Activated CD4-positive, CD25-positive, alpha-beta regulatory T cell (primary cell): ENCODE measurements at places on chromosomes 2 and 18.

- no peak for DNase-seq
These were observed 270.3 kb downstream of the NEDD4L start for GRCh38 chr18:58314284-58314683.

GRCh38 chr18:27227721-27228120, 42.6 kb upstream of the CHST9 start:
- no peak for DNase-seq

GRCh38 chr2:7633566-7634153, 716.4 kb downstream of the RNF144A start:
- no peak for DNase-seq

DNA sequence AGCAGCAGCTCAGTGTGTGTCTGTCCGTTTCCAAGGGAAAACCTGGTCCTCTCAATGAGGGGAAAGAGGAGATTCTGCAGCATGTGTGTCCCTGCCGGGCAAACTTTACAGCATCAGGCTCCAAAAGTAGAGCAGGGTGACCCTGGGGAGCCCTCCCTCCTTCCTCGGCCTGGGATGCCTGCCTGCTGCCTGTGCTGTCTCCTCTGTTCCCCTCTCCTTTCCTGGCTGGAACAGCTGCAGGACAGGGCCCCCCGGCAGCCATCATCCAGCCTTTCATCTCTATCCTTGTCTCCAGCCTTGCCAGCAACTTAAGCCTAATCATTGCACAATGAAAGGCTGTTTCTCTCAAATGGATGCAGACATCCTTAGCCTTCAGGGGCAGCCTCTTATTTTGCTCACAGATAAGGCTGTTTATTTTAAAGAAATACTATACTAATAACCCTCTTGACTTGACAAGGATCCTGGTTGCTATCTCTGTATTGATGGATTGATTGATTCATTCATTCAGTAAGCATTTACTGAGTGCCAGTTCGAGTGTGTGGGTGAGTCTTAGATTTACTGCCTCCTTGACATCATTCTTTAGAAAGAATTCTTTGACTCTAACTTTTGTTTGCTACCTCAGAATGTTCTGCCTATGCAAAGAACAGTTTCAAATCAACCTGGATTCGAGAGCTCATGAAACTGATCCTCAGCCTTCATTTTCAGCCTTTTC, 40.6 kb upstream of the EDAR start:
- DNase-seq: no peak

GRCh38 chr2:146323564-146323963, 1521.3 kb upstream of the ACVR2A start:
- no peak for DNase-seq
